ENCODE measurements at places on chromosomes 13 and 19. TPM values are rescaled to one million over a fixed set of nuclear protein-coding genes. Genes with fewer than 3 reads are reported as not detected.

- H3K4me1 ChIP-seq = no peaks in the 10 kb centered on the region
- no peak overlapping the region for H3K4me3 ChIP-seq
- no peaks in the 10 kb centered on the region for H3K27me3 ChIP-seq
- no peak for DNase-seq
- H3K27ac ChIP-seq = no peak overlapping the region
These were observed 10.2 kb upstream of the KPTN start for GRCh38 chr19:47494211-47494547.

GRCh38 chr19:47310819-47311218 is 1.2 kb downstream of the C5AR1 start:
- H3K4me3 ChIP-seq = peak overlapping the region; percentile 36
- no peak for DNase-seq
- H3K4me1 ChIP-seq = no peaks in the 10 kb centered on the region
- H3K27ac ChIP-seq = peak overlapping the region; percentile 79
- H3K27me3 ChIP-seq = no peaks in the 10 kb centered on the region
- no peaks in the 10 kb centered on the region for H3K36me3 ChIP-seq

- peak overlapping the region; percentile 60 for H3K27ac ChIP-seq
- H3K27me3 ChIP-seq = no peaks in the 10 kb centered on the region
- H3K36me3 ChIP-seq = peaks cover 29% of the 10 kb centered on the region
- peak; percentile 97 for DNase-seq
- H3K4me3 ChIP-seq = peak overlapping the region; percentile 42
- H3K4me1 ChIP-seq = peaks cover 20% of the 10 kb centered on the region
These were observed 7.1 kb downstream of the GPR108 start for GRCh38 chr19:6730153-6730804.

GRCh38 chr19:40286235-40286970 is 1.3 kb upstream of the AKT2 start:
- H3K27me3 ChIP-seq = no peaks in the 10 kb centered on the region
- no peak overlapping the region for H3K4me3 ChIP-seq
- no peak for DNase-seq
- H3K4me1 ChIP-seq = peaks cover 32% of the 10 kb centered on the region

DNA sequence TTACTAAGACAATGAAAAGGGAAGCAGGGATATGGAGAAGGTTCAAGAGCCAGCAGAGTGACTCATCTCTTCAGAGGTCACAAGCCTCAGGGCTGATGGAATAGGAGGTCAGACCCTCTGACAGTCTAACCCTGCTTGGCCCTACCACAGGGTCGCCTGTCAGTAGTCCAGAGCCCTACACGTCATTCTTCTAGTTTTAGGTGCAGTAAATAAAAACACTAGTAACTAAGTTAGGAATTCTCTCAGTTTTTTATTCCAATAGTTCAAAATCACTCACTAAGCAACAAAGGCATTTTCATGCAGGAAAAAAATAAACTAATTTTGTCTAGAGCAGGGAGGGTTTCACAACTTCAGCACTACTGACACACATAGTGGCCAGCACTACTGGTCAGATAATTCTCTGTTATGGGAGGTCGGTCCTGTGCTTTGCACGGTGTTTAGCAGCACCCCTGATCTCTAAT is 27.2 kb downstream of the FOXO1 start:
- no peak for DNase-seq
- no peak overlapping the region for H3K27ac ChIP-seq
- peaks cover 30% of the 10 kb centered on the region for H3K4me1 ChIP-seq
- H3K27me3 ChIP-seq = no peaks in the 10 kb centered on the region
- no peak overlapping the region for H3K4me3 ChIP-seq

DNA sequence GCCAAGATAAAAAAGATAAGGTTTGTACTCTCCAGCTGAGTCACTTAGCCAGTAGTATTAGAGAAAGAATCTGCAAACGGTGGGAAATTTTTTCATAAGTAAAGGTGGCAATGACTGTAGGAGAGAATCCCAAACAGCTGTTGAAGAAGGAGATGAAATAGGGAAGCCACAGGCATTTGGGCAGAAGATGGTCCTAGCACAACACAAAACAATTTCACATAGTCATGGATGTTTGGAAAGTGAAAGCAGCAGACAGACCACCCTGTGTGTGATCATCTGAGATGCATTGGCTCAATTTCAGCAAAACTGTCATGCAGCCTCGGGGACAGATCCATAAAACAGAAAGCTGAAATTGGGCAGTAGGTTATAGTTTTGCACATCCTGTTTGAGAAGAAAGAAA is 2832.4 kb downstream of the PCDH9 start:
- no peak overlapping the region for H3K27ac ChIP-seq
- H3K36me3 ChIP-seq = no peaks in the 10 kb centered on the region
- no peaks in the 10 kb centered on the region for H3K27me3 ChIP-seq
- no peak for DNase-seq
- no peaks in the 10 kb centered on the region for H3K4me1 ChIP-seq
- H3K4me3 ChIP-seq = no peak overlapping the region

DNA sequence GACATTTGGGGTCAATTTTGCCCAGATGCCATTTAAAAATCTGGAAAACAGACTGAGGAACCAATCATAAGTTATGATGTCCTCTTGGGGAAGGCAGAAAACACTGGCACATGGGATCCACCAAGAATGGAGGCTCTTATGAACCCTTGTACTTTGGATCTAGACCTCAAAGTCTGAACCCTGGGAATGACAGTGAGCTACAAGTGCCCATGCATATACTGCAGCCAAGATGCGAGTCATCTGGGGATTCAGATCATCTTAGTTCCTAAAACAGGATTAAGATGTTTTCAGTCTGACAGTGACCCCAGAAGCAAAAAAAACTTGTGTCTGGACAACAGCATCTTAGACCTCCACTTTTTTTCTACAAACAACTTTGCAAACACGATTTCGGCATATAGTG is 100.2 kb upstream of the SIAH3 start:
- no peak overlapping the region for H3K27ac ChIP-seq
- DNase-seq = no peak
- no peaks in the 10 kb centered on the region for H3K27me3 ChIP-seq
- no peaks in the 10 kb centered on the region for H3K4me1 ChIP-seq

- DNase-seq = peak; percentile 72
- peaks cover 12% of the 10 kb centered on the region for H3K4me1 ChIP-seq
- peak overlapping the region; percentile 63 for H3K27ac ChIP-seq
- H3K27me3 ChIP-seq = peaks cover 28% of the 10 kb centered on the region
- peak overlapping the region; percentile 63 for H3K4me3 ChIP-seq
These were observed 3.3 kb downstream of the PCDH17 start for GRCh38 chr13:57634839-57635165.

DNA sequence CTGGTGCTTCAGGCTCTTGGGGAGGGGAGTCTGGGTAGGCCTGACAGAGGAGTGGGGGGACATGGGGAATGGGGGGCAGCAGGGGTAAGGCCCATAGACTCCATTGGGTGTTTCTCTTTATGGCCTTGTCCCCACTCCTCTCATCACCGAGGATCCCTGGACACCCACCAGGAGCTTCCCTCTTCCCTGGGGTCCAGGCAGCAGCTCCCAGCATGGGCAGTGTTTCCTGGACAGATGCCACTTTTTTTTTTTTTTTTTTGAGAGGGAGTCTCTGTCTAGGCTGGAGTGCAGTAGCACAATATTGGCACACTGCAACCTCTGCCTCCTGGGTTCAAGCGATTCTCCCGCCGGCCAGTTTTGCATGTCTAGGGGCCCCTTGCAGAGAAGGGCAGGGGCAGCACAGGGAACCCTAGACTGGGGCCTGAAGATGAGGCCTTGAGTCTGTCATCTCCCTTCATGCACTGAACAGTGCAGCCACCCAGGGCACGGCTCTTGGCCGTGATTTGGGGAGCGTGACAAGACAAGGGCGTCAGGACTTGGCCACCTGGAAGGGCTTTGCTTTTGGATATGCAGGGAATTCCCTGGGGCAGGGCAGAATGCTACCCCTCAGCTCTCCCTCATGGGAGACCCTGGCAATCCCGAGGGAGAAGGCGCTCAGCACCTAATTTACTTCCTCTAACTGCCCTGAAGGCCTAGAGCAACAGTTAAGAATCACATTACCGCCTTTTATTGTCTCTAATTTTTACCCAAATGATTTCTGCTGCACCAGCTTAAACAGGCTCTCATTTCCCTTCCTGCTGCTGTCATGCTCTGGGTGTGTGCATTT is 213.9 kb upstream of the ZNF536 start:
- no peaks in the 10 kb centered on the region for H3K4me1 ChIP-seq
- no peak overlapping the region for H3K4me3 ChIP-seq
- H3K27ac ChIP-seq = no peak overlapping the region
- H3K36me3 ChIP-seq = no peaks in the 10 kb centered on the region
- H3K27me3 ChIP-seq = no peaks in the 10 kb centered on the region

DNA sequence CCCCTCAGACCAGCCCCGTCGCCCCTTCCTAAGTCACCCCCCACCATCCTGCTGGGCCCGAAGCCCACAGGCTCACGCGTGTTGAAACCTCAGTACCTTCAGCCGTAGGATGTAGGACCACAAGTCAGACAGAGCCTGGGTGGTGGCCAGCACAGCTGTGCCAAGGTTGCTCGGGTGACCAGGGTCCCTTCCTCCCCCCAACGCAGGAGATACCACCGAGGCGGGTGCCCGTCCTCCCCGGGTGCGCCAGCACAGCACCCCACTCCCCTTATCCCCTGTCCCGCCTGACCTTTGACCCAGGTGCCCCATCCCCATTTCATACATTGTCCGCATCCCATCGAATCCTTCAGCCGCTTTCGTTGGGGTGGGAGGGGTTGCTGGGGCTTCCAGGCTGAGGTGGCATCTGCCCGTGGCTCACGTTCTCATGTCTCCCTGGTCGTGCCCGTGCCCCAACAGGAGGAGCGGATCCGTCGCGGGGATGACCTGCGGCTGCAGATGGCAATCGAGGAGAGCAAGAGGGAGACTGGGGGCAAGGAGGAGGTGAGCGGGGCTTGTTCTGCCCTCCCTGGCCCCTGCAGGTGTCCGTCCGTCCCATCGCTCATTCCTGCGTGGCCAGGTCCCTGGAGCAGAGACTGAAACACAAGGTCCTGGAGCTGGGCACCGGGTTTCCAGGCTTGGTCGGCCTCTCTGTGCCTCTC is 14.5 kb downstream of the EPN1 start:
- no peak overlapping the region for H3K27ac ChIP-seq
- H3K4me1 ChIP-seq = peaks cover 7% of the 10 kb centered on the region
- H3K36me3 ChIP-seq = peaks cover 76% of the 10 kb centered on the region
- no peak overlapping the region for H3K4me3 ChIP-seq

GRCh38 chr19:16320987-16321386 is 3.6 kb upstream of the KLF2 start:
- no peak overlapping the region for H3K27ac ChIP-seq
- no peak for DNase-seq
- peaks cover 2% of the 10 kb centered on the region for H3K36me3 ChIP-seq
- H3K4me3 ChIP-seq = no peak overlapping the region

DNA sequence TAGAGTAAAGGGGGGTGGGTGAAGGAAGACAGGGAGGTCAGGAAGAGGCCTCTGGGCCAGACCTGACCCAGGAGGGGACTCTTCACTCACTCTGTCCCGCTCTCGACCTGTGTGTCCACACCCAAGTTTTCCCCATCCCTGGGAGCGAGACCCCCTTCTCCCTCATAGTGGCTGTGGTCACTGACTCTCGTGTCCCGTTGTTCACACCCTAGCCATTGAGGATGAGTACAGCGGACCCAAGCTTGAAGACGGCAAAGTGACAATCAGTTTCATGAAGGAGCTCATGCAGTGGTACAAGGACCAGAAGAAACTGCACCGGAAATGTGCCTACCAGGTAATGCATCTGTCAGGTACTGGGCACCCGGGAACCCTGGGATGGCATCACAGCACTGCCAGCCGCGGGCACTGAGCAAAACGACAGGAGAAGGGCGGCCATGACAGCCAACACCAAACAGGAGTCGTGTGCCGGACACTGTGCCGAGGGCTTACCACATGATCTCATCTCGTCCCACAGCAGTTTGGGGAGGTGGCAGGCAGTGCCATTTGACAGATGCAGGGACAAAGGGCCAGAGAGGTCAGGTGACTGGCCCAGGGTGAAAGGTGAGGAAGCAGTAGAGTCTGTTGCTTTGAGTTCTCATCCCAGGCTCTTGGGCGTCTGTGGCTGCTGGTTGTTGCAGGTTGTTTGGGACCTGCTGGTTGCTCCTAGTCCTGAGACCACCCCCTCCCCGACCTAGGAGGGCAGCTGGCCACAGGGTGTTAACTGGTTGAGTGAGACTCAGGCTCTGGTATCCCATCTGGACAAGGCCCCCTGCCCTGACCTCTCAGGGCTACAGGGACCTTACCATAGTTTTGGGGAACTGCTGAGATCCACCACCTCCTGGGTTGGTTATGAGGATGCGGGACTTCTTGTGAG is 29.6 kb downstream of the PPP5C start:
- DNase-seq = no peak
- H3K36me3 ChIP-seq = peaks cover 61% of the 10 kb centered on the region
- H3K4me3 ChIP-seq = no peak overlapping the region
- H3K27me3 ChIP-seq = no peaks in the 10 kb centered on the region
- H3K27ac ChIP-seq = peak overlapping the region; percentile 49
- peaks cover 24% of the 10 kb centered on the region for H3K4me1 ChIP-seq

GRCh38 chr19:2239771-2240770 is 3.4 kb downstream of the SF3A2 start:
- peak overlapping the region; percentile 51 for H3K4me3 ChIP-seq
- peaks cover 61% of the 10 kb centered on the region for H3K4me1 ChIP-seq
- peaks cover 21% of the 10 kb centered on the region for H3K36me3 ChIP-seq
- peak overlapping the region; percentile 74 for H3K27ac ChIP-seq
- no peaks in the 10 kb centered on the region for H3K27me3 ChIP-seq
- DNase-seq = peak; percentile 77

DNA sequence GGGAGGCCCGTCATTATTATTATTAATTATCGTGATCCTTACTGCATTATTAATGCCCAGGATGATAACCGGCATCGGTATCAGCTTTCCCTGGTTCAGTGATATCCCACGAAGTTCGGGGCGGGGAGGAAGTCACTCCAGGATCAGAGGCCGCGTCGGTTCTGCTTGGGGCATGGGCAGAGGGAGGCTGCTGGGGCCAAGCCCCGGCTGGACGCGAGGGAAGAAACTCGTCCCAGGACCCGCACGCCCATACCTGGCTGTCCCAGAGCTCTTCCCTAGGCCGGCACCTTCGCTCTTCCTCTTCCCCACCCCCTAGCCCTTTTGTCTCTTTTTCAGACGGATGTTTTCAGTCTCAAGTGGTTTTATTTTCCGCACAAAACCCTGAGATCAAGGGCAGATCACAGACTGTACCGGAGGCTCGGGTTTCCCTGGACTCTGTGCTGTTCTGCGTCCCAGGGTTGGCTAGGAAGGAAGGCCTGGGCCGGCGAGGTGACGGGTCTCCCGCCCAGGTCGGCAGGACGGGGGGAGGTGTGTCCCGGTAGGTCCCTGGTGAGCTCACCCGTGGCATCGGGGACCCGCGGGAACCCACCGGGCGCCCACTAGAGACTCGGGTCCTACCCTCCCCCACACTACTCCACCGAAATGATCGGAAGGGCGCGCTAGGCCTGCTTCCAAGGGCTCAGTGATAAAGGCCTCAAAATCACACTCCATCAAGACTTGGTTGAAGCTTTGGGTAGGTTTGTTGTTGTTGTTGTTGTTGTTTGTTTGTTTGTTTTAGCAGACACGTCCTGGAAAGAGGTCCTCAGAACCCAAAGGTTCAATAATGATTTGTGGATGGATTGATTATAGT is 7.9 kb downstream of the ZIC2 start:
- DNase-seq = peak; percentile 66
- H3K27ac ChIP-seq = no peak overlapping the region
- no peak overlapping the region for H3K4me3 ChIP-seq
- no peaks in the 10 kb centered on the region for H3K36me3 ChIP-seq

- H3K4me3 ChIP-seq = no peak overlapping the region
- H3K36me3 ChIP-seq = no peaks in the 10 kb centered on the region
- H3K27ac ChIP-seq = no peak overlapping the region
These were observed 5.7 kb upstream of the FBXO27 start for GRCh38 chr19:39038098-39038497.

Gene NUCB1
- total RNA-seq = 352 TPM

Gene TJP3
- 64.7 TPM for total RNA-seq

Gene NCR1
- 1.6 TPM for total RNA-seq

Gene PDX1
- not detected for total RNA-seq

Gene ZNF85
- 8.1 TPM for total RNA-seq

Gene LENG1
- total RNA-seq = 10.1 TPM

Gene LAIR1
- total RNA-seq = 95.8 TPM

Gene SHISA7
- not detected for total RNA-seq

Gene ZNF575
- total RNA-seq = 1.9 TPM

Measured in upper lobe of left lung (tissue), 6 donors.